ENCODE measurements at places on chromosomes 16 and 17.

GRCh38 chr16:54633943-54634362, 296.7 kb upstream of the IRX5 start:
- no peak for DNase-seq

DNA sequence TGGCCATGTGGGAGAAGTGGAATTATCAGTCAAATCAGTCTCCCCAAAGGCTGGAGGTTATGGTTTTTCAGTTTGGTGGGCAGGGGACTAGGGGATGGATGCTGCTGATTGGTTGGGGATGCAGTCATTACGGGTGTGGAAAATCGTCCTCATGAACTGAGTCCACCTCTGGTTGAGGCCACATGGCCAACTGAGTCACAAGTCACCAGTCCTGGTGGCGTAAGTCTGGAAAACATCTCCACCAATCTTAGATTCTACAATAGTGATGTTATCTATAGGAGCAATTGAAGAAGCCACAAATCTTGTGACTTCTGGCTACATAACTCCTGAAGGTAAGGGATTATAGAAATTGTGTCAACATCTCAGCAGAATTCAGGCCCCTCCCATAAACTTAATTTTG, 5.2 kb upstream of the RNF135 start:
- no peak for DNase-seq

- DNase-seq: no peak
These were observed 265.3 kb downstream of the SEC14L1 start for GRCh38 chr17:77405867-77406732.

DNA sequence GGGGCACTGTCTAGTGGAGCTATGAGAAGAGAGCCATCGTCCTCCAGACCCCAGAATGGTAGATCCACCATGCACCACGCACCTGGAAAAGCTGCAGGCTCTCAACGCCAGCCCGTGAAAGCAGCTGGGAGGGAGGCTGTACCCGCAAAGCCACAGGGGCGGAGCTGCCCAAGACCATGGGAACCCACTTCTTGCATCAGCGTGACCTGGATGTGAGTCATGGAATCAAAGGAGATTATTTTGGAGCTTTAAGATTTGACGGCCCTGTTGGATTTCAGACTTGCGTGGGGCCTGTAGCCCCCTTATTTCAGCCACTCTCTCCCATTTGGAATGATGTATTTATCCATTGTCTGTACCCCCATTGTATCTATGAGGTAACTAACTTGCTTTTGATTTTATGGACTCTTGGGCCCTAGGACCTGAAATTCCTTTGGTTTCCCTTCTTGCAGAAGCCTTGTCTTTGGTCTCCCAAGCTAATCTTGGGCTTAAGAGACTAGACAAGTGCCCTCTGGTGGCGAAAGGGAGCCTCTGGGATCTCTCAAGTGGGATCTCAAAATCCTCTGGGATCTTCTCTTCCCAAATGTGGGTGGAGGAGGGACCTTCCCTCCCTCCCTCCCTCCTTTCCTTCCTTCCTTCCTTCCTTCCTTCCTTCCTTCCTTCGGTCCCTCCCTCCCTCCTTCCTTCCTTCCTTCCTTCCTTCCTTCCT, 58.2 kb upstream of the HAPSTR1 start:
- no peak for DNase-seq

- no peak for DNase-seq
These were observed 3.2 kb downstream of the KIFC3 start for GRCh38 chr16:57798953-57799599.

Data from renal pelvis (tissue), 12 donors.